ENCODE measurements at places on chromosomes 1 and 21.

- DNase-seq: no peak
Observed at GRCh38 chr1:187460093-187460492, 631.3 kb downstream of the PLA2G4A start.

DNA sequence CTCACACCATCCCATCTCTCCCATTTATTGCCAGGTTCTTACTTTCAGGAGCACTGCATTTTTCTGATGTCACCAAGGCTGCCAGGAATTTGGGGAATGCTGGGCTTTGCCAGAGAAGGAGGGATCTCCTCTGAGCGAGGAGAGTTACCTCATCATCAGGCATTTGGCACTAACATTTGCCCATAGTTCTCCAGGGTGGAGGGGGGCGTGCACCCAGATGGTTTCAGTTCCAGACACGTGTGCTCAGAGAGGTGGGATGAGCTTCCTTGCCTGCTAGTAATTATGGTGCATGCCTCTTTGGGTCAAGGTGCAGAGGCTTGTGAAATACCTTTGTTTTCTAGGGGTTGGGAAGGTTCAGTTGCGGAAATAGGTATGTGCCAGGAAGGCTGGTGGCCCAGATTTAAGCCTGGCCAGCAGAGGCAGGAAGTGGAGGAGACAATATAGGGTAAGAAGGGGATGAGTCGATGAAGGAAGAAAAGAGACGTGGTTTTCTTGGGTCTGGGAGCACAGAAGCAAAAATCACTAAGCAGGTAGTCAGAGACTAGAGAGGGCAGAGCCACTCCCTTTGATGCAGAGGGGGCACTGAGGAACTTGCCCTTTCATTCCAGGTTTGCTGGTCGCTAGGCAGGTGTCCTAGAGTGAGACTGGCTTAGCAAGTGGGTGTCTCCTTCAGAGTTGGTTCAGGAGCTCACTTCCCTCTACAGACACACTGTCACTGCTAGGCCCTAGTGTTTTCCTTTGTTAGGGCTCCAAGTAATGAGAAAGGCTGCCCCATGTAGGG lies 7.2 kb downstream of the TUFT1 start:
- DNase-seq: peak; percentile 99

DNA sequence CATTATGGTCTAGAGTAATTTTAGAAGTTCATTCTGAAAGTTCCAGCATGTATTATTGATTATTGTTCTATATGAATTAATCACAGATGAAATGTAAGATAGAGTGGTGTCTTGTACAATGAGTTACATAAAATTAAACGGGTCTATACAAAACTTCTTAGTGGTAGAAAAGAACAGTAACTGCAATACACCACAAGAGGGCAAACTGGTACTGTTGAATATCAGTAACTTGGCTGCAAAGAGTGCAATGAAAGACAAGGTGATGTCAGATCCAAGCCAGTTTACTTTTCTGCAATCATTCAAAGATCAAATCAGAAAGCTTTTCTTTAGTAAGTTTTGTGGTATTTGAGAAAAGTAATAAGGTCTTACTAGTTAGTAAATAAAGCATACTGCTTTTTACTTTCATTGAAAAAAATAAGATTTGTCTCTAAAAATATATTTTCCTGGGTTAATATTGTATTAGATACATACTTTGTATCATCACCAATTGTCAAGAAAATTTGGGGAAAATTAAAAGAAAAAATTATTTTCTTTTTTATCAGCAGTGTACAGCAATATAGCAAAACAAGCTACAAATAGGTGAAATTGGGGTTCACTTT lies 66.4 kb upstream of the BTG3 start:
- DNase-seq: peak; percentile 51

- DNase-seq: no peak
Observed at GRCh38 chr21:36465478-36465877, 14.4 kb downstream of the CLDN14 start.

GRCh38 chr1:86997538-86997937 lies 83.1 kb downstream of the HS2ST1 start:
- no peak for DNase-seq

DNA sequence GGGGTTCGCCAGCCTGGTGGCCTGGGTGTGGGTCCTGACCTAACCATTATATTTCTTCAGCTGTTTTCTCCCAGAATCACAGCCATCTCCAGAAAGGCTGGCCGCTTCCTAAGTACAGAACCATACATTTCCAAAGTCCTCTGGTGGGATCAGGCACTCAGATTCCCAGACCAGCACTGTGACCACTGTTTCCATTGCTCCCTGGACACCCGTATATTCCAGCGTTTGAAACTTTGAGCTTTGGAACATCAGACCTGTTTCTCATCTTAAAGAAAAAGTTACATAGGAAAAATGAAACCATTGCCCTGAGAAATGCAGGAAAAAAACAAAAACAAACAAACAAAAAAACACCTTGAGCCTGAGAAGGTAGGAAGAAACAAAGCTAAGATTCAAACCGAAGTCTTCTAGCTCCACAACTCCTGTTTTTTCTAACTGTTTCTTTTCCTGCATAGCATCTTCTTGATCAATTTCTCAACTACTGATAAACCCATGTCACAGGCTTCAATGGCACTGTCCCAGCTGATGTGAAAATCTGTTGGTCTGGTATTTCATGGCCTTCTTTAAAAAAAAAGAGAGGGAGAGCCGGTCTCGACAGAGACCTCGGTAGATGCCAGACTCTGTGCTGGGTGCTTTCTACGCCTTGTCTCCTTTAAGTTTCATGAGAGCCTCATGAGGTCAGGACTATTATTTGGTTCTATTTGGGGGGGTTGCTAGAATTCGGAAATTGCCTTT lies 221.3 kb downstream of the TOMM20 start:
- DNase-seq: no peak

DNA sequence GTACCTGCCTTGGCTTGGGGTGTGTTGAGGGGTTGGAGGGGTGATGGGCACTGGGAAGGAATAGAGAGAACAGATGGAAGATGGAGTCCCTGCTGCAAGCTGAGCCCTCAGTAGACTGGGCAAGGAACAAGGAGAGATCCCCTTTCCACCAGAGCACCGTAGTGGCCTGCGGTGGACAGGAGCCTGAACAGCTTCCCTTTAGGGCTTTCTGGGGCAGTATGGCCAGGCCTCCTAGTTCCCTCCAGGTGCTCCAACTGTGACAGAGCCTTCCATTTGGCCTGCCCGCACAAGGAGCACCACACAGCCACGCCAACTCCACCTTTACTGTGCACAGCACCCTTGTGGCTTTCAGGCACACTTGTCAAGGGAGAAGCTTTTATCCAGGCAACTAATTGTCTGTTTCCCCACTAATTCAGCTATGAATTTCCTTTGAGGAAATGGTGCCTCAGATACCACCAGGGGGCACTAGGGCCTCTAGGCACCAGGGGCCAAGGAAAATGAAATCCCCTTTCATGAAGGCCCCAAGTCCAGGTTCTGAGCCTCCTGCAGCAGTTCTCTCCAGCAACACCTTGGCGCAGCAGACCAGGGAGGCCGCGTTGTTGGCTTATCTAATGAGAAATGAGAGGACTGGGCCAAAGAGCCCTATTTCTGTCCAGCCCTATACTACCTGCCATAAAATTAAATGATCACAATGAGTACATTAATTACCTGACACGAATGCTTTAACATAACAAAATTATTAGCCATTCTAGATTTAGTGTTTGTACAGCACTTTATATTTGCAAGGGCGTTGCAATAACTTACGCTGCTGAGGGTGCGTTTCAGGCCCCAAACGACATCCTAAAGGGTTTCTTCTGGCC lies 23.1 kb upstream of the ERI3 start:
- peak; percentile 63 for DNase-seq

DNA sequence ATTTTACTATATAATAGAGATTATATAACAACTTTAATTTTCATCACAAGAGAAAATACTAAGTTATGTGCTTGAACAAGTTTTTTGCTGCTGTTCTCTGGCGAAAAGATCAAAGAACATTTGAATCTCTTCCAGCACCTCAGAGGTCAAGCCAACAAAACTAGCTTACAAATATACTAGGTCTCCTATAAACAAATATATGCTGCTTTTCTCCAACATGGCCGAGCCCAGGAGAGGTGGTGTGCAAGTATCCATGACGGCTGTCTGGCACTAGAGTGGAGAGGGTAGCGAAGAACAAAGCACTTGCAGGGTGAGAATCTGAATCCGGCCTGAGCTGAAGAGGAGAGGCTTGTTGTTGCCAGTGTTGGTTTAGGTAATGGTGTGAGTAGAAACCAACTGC lies 7.5 kb upstream of the FMO3 start:
- no peak for DNase-seq

GRCh38 chr1:109479311-109479710 lies 4.4 kb upstream of the ATXN7L2 start:
- no peak for DNase-seq

- DNase-seq: no peak
Observed at GRCh38 chr1:33312413-33312749, 8.5 kb downstream of the A3GALT2 start.

DNA sequence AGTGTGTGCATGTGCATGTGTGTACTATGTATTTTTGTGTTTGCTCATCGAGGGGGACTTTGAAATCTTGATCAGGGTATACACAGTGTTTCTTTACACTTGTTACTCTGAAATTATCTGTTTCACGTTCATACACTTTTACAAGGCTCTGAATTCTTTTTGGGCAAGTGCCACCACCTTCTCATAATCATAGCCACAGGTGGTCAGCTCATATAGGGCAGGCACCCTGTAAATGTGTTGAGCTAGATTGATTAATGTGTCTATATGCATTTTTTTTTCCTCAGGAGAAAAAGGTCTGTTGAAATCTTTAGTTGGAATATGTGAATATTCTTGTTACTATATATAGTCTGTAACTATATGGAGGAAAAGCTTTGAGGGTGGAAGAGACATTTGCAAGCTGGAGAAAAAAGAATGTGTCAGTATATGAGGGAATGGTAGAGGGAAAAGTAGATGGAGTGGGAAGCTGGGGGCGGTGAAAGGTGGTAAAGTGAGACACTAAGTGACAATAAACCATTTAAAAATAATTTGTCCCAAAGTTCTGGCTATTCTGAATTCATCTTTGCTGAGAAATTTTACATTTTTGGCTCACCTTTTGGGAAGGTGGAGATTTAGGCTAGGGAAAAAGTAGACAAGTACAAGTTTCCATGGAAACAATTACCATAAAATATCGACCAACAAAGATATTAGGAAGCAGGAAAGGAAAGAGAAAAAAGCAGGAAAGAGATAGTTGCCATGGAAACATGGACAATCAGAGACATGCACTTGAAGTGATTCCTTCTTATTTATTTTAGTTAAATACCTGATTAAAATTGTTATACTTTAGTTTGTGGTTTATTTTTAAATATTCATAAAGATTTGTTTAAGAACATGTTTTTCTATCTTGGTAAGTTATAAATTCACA lies 277.5 kb downstream of the PDE4B start:
- DNase-seq: no peak

GRCh38 chr1:18513995-18514394 lies 33.3 kb downstream of the KLHDC7A start:
- DNase-seq: no peak

DNA sequence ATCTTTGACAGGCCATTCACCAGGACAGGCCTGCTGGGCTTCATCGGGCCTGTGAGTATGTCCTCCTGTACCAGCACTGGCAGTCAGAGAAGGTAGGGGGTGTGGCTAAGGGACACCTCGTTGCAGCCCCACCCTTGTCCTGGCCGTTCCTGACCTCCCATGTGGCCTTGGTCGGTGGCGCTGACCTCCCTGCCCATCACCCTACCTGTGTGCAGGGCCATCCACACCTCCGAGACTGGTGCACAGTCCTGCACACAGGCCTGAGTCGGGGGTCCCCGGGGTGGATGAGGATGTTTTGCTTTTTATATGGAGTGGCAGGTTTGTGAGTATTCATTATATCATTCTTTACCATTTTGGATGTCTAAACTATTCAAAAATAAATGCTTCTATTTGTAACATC lies 59.0 kb downstream of the S100B start:
- no peak for DNase-seq

GRCh38 chr1:147177611-147178380 lies 5.5 kb upstream of the PRKAB2 start:
- DNase-seq: peak; percentile 37

GRCh38 chr1:41525891-41526587 lies 41.6 kb upstream of the EDN2 start:
- no peak for DNase-seq

- DNase-seq: no peak
Observed at GRCh38 chr1:106022312-106022902, 1034.1 kb upstream of the PRMT6 start.

DNA sequence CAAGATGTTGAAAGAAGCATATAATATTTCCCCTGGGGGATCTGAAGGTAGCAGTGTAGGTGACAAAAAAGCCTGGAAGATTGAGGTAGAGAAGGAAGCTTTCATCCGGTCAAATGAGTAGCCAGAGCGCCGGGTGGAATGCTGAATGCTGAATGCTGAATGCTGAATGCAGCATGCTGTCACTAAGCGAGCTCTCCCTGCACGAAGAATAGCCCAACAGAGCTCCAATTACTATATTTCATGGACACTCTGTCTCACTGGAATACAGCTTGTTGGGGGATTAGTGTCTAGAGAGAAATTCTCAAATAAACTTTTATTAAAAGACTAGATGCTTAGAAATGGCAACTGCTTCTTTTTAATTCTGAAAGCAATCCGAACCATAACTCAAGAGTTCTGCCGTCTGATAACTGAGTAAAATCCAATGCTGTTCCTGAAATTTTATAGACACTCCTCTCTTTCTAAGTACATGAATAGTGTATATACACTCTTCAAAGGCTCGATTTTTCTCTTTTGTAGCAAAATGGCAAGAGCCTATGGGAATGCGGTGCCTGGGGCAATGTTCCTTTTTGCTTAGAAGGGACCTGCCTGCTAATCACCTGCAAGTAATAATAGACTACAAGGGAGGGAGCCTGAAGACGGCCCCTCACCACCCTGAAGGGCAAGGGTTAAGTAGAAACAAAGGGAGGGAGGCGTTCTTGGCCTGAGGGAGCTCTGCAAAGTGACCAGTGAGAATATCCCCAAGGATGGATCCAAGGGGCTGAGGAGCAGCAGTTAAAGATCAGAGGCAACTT lies 203.7 kb upstream of the ESRRG start:
- DNase-seq: no peak

- no peak for DNase-seq
Observed at GRCh38 chr21:34061983-34062382, 11.4 kb upstream of the MRPS6 start.

- DNase-seq: no peak
Observed at GRCh38 chr1:107695341-107695740, 269.6 kb downstream of the VAV3 start.

- DNase-seq: no peak
Observed at GRCh38 chr1:39360731-39361130, 130.7 kb upstream of the BMP8A start.

- DNase-seq: no peak
Observed at GRCh38 chr1:113041569-113042284, 31.3 kb upstream of the LRIG2 start.

Data from EL (cell line).